GM23338 (cell line): ENCODE measurements at places on chromosomes 6 and 20. TPM values are rescaled to one million over a fixed set of nuclear protein-coding genes. Genes with fewer than 3 reads are reported as not detected.

RIPOR3 gene
- 6.0 and 6.3 TPM in 2 replicates for total RNA-seq

GRCh38 chr20:61502433-61502832 lies 250.4 kb downstream of the CDH4 start:
- no peak for DNase-seq
- H3K36me3 ChIP-seq = no peaks in the 10 kb centered on the region
- H3K27ac ChIP-seq = no peak overlapping the region
- no peak overlapping the region for H3K4me3 ChIP-seq

DNA sequence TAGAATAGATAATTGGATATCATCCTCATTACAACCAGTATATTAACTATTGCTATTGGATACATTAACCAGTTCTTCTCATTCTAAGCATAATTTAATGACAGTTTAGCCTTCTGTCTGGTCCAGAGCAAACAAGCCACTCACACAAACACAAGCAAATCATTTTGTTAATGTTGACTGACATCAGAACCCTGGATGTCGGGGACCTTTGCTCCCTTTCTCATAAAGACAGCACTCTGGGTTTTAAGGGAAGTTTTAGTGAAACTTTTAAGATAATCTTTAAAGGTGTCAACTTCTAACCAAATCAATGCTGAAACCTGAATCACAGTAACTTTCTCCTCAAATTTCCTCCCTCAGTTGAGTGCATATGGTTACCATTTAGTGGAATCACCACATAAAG lies 113.9 kb downstream of the PTPRK start:
- H3K36me3 ChIP-seq = no peaks in the 10 kb centered on the region
- H3K4me3 ChIP-seq = no peak overlapping the region
- DNase-seq = no peak
- H3K4me1 ChIP-seq = no peaks in the 10 kb centered on the region
- H3K27ac ChIP-seq = no peak overlapping the region

DNA sequence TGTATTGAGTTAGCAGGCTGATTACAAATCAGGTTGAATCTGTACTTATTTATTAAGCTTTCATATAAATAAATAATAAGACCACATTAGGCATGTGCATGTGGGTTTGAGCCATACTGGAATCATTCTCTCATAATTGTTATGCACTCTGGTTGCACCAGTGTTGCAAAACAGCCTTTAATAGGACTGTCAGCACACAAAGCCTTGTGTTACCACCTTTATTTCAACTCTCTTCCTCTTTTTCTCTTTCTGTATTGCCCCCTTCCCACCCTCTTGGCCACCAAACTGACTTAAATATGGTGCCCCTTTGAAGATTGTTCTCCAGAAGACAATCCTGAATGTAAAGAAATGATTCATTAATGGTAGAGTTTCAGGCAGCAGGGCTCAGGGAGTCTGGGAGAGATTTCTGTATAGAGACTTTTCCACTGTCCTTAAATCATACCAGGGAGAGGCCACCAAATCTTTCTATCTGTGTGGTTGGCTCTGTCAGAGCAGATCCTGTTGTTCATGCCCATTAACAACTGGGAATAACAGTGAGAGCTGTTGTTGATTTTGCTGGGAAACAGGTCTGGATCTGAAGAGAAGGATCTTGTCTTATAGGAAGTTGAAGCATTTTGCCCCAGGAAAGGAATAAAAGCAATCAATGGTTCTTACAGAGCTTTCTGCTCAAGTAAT lies 131.6 kb upstream of the SOX4 start:
- no peak for DNase-seq
- no peak overlapping the region for H3K27ac ChIP-seq
- no peaks in the 10 kb centered on the region for H3K4me1 ChIP-seq
- no peaks in the 10 kb centered on the region for H3K36me3 ChIP-seq
- H3K27me3 ChIP-seq = no peaks in the 10 kb centered on the region

DNA sequence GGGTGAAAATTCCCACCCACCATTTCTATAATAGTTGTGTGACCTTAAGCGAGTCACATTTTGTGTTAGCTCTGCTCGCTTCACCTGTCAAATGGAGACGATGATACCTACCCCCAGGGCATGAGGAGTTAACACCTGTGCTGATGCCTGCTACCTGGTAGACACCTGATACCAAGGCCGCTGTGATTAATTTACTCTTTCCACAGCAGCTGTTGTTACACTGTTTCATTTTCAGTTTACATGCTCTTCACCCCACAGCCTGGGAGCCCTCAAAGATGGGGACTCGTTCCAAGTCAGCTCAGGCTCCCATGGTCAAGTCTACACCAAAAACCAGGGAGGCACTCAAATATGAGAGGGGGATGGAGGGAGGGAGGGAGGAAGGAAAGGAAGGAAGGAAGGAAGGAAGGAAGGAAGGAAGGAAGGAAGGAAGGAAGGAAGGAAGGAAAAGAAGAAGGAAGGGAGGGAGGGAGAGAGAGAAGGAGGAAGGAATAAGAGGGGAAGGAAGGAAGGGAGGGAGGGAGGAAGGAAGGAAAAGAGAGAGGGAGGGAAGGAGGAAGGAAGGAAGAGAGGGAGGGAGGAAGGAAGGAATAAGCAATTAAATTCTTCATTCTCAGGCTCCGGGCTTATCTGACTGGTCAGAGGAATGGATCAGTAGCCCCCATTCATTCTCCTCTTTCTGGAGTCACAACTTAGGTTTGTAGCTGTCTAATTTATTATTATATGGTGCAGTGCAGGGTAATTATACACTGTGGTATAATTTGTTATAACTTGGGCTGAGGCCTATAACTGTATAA lies 40.9 kb downstream of the PDYN start:
- H3K27me3 ChIP-seq = peaks cover 5% of the 10 kb centered on the region
- H3K36me3 ChIP-seq = no peaks in the 10 kb centered on the region
- peaks cover 48% of the 10 kb centered on the region for H3K4me1 ChIP-seq
- no peak overlapping the region for H3K4me3 ChIP-seq

- no peak overlapping the region for H3K4me3 ChIP-seq
- no peaks in the 10 kb centered on the region for H3K27me3 ChIP-seq
- DNase-seq = no peak
- H3K4me1 ChIP-seq = peaks cover 11% of the 10 kb centered on the region; the same call in 1 of the 2 replicates
- no peaks in the 10 kb centered on the region for H3K36me3 ChIP-seq
- no peak overlapping the region for H3K27ac ChIP-seq
Measured at GRCh38 chr6:98670045-98670746, 164.2 kb upstream of the POU3F2 start.

DNA sequence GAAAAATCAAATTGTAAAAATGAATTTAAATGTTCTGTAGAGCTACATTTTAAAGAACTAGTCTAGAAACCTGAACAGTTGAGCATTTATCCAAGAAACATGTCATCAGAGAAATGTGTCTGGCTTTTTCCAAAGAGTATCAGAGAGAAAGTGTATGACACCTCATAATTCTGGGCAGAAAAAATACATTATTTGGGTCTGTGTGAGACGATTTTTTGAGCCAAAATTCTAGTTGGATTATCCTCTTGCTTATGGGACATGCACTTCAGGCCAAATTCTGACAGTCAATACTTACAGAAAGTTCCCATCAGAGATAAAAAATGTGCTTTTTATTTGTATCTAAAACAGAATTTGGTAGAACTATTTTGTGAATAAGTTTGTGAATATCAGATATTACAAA lies 1242.7 kb downstream of the EPHA7 start:
- no peaks in the 10 kb centered on the region for H3K27me3 ChIP-seq
- no peak overlapping the region for H3K27ac ChIP-seq
- peaks cover 9% of the 10 kb centered on the region for H3K4me1 ChIP-seq
- H3K4me3 ChIP-seq = no peak overlapping the region
- no peak for DNase-seq
- no peaks in the 10 kb centered on the region for H3K36me3 ChIP-seq

TSPYL1 gene
- total RNA-seq = 61.8 and 66.1 TPM in 2 replicates

- DNase-seq = no peak
- H3K27ac ChIP-seq = no peak overlapping the region
- no peaks in the 10 kb centered on the region for H3K27me3 ChIP-seq
- H3K4me3 ChIP-seq = no peak overlapping the region
Measured at GRCh38 chr6:788058-788457, 95.1 kb upstream of the EXOC2 start.

- DNase-seq = no peak
- no peaks in the 10 kb centered on the region for H3K27me3 ChIP-seq
- H3K4me1 ChIP-seq = no peaks in the 10 kb centered on the region
- no peaks in the 10 kb centered on the region for H3K36me3 ChIP-seq
- H3K27ac ChIP-seq = no peak overlapping the region
Measured at GRCh38 chr6:159487636-159488035, 205.4 kb downstream of the SOD2 start.

DNA sequence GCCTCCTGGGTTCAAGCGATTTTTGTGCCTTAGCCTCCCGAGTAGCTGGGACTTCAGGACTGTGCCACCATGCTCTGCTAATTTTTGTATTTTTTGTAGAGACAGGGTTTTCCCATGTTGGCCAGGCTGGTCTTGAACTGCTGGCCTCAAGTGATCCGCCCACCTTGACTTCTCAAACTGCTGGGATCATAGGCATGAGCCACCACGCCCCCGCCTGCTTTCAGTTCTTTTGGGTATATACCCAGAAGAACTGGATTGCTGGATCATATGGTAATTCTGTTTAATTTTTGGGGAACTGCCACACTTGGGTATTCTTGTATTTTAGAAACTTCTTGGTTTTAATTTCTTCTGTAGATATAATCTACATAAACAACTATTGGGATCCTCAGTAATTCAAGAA lies 17.0 kb downstream of the CDS2 start:
- DNase-seq = no peak
- H3K4me3 ChIP-seq = no peak overlapping the region
- H3K4me1 ChIP-seq = no peaks in the 10 kb centered on the region
- H3K36me3 ChIP-seq = no peaks in the 10 kb centered on the region
